K562 (cell line): ENCODE measurements at places on chromosomes 4 and X.

GRCh38 chr4:158860856-158861255, 92.0 kb downstream of the FNIP2 start:
- no peak for DNase-seq

- DNase-seq = no peak
Measured at GRCh38 chrX:50815120-50815519, 1.1 kb upstream of the SHROOM4 start.

DNA sequence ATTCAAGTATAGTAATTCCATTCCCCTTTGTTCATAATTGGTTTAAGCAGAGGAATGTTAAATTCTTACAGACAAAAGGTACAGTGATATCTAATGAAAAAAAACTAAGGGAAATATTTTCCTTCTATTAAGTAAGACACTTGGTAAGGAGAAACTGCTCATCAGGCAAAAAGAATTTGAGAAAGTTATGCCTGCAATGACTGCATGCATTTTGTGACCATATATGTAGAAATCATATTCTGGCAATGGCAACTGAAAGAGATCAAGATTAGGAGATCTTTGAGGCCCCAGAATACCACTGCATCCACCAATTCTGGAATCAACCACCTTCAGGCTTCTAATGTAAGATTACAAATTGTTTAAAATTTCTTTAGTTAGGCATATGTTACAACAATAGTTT, 364.8 kb downstream of the PCDH10 start:
- DNase-seq = no peak

DNA sequence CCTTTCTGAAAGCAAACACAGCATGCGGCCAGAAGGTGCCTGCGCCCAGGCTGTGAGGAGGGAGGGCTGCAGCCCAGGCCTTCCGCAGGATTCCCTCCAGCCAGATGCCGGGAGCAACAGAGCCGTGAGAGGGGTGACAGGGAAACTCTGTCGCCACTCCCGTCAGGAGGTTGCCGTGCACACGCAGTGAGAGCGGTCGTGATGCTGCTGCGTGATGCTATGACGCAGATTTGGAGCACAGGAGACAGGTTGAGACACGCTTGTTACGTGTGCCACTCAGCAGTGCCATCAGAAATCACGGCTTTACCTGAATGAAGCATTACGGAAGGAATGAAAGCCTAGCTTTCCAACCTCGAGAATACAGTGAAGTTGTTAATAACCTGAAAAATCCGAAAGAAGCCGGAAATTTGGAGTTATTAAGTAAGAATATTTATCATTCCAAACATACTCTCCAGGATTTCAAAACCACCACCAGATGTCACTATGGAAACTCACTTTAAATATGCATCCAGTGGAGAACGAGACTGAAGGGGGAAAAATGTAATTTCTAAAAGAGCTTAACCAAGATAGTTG, 54.4 kb downstream of the FAT1 start:
- no peak for DNase-seq

- DNase-seq = no peak
Measured at GRCh38 chr4:99816545-99817308, at the start of gene DAPP1. Gene DAPP1 (plus strand): TSS chr4:99816827. CDS start chr4:99816914, 87 bp downstream.

DNA sequence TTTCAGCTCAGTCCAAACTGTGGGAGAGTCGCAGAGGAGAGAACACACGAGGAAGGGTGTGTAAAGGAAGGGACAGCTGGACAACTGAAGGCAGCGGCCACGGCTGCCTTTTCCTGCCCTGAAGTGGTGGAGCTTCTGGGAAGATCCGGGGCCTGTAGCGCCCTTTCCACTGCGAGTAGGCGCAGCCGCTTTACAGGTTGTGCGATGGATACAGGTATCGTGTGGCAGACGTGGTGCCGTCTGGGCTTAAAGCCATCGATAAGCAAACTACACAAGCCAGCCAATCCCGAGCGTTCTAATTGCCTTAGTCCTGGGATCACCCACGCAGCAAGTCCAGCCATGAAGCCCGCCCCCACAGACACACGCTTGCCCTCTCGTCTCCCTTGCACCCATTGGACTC, 15.4 kb downstream of the NKX6-1 start:
- DNase-seq = no peak

GRCh38 chrX:48665991-48666390, 17.6 kb upstream of the WAS start:
- DNase-seq = no peak
